ENCODE measurements at places on chromosomes 4 and X. TPM values are rescaled to one million over a fixed set of nuclear protein-coding genes. Genes with fewer than 3 reads are reported as not detected.

GRCh38 chr4:112652216-112652615 lies 15.3 kb downstream of the LARP7 start:
- no peak for DNase-seq

DNA sequence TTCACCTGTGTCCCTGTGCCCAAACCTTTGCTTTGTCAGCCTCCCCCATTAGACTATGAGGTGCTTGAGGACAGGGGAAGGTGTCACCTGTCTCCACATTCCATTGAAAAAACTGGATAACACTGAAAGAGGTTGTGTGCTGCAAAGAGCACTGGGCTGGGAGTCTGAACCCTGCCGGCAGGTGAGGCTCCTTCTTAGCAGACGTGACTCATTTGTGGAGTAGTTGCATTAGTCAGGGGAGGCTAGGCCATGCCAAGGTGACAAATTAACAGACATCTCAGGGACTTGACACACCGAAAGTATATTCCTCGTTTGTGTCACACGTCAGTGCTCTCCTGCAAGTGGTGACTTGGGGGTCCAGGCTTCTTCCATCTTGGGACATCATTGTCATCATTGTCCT lies 95.9 kb upstream of the STX18 start:
- DNase-seq, result no peak

The BDH2 gene
- 37.3 TPM for polyA plus RNA-seq

- no peak for DNase-seq
Measured at GRCh38 chr4:41264212-41264611, 7.5 kb downstream of the UCHL1 start.

DNA sequence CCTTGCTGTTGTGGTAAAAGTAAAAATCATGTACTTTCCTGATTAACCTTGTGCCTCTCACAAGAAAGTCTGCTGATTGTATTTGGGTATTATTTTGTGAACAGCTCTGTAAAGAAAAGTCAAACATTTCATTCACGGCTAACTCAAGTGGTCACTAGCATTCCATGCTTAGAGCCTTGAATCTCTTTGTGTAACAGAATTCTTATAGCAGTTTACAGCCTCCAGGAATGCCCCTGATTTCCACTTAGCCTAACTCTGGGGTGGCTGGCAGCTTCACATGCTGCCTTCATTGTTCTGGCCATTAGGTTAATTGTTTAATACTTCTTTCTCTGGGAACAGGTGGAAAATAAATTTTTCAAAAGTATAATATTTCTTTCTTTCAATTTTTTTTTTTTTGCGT lies 226.7 kb downstream of the RBMX2 start:
- no peak for DNase-seq

- DNase-seq, result peak; percentile 83
Measured at GRCh38 chr4:89307446-89308160, at the start of gene GPRIN3. TSS of gene GPRIN3 (minus strand) at chr4:89307800. CDS start at chr4:89250110, 57,690 bp downstream.

- DNase-seq, result no peak
Measured at GRCh38 chr4:113646442-113646822, 115.1 kb downstream of the CAMK2D start.

GRCh38 chr4:81366779-81367178 lies 104.9 kb downstream of the RASGEF1B start:
- DNase-seq, result peak; percentile 24

DNA sequence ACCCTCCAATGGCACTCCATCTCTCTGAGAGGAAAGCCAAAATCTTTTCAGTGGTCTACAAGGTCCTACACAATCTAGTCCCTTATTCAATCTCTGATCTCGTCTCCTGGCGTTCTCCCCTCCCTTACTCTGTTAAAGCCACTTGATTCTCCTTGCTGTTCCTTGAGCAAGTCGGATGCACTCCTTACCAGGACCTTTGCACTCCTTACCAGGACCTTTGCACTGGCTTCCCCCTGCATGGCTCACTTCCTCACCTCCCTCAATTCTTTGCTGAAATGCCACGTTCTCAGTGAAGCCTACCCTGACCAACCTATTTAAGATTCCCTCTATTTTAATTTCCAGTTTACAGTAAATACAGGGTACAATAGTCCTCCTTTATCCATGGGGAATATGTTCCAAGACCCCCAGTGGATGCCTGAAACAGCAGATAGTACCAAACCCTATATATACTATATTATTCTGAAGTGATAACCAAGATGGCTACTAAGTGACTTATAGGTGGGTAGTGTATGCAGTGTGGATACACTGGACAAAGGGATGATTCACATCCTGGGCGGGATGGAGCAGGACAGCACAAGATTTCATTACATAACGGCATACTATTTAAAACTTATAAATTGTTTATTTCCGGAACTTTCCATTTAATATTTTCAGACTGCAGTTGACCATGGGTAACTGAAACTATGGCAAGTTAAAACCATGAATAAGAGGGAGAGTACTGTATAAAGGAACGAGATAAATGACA lies 6.5 kb upstream of the DLG3 start:
- no peak for DNase-seq

The CXCL3 gene
- polyA plus RNA-seq, result not detected

The SGCB gene
- 146 TPM for polyA plus RNA-seq

DNA sequence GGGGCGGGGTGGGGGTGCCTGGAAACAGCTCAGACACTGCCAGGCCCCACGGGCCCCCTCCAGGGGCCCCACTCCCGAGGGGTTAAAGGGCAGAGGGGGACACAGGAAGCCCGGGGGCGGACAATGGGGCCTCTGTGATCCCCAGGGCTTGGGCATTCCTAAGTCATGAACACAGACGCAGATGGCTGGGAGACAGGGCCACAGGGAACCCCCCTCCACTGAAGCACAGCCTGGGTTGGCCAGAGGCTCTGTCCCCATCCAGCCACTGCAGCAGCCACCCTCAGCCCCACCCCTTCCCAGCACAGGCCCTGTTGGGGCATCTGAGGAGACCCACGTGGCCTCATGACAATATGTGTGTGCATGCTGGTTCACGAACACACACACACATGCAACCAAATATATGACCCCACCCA lies 3.9 kb downstream of the L1CAM start:
- DNase-seq, result no peak
